ENCODE measurements at places on chromosomes 5 and 9.

DNA sequence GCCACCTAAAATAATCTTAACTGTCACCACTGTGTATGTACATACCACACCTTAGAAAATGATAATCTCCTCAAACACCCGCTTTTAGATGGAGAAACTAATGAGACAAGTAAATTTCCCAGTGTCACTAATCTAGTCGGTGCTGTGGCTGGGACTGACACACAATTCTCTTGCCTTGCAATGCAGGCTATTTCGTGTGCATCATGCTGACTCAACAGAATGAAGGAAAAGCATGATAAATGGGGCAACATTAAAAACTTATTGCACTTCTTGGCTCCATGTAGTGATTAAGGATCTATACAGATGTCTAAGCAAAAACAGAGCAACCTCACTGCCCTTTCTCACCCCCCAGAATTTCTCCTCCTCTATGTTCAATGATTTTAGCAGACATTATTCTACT is 677.9 kb downstream of the DTWD2 start:
- DNase-seq = no peak

DNA sequence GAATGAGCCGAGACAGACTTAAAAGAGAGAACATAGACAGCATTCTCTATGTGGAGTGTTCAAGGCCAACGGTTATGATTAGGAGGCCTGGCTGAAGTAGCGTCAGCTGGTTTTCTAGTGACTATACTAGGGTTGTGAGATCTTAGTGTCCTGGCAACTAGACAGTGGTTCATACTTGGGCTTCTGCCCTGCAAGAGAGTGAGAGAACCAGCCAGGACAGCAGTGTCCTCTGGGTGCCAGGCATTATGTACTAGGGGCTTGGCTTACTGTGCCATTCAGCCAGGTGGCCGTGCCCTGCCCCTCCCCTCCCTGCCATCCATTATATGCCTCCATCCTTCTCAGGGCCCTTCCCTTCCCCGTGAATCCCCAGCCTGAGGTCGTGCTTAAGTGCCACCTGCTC is 56.8 kb downstream of the TRIO start:
- no peak for DNase-seq

- DNase-seq = peak; percentile 16
Measured at GRCh38 chr5:150484964-150485692, 22.8 kb upstream of the NDST1 start.

- DNase-seq = no peak
Measured at GRCh38 chr9:34591917-34592866, 2.7 kb upstream of the CNTFR start.

DNA sequence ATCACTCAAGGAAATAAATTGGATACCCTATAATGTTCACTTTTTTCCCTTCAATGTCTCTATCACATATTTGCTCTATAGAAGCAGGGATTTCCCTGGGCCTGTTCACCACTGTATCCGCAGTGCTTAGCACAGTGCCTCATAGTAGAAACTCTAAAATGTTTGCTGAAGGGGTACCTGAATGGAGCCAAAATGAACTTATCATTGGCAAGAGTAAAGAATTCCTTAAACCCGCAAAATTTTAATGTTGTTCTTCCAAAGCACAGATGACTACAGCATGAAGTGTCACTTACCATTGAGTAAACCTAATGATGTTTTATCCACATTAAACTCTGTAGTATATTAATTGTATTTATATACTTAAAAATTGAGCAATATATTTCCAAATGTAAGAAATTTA is 96.1 kb downstream of the JAKMIP2 start:
- no peak for DNase-seq

- peak; percentile 3 for DNase-seq
Measured at GRCh38 chr9:110626101-110626829, 42.3 kb upstream of the MUSK start.

- DNase-seq = no peak
Measured at GRCh38 chr5:98604301-98604700, 169.2 kb upstream of the RGMB start.

DNA sequence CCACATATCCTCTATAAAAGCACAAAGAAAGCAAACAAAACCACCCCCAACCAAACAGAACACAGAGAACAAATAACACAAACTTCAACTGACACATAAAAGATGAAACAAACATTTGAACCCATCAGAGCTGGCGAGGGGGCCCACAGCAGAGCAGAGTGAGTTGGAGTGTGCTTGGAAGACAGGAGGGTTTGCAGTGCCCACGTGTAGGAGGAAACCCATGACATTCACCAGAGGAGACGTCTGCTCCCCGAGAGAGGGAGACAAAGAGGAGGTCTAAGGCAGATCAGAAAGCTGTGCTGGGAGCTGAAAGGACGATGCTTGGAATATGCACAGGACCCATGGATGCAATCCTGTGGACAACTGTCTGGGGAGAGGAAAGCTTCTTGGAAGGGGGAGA is 27.0 kb downstream of the MRPL36 start:
- peak; percentile 10 for DNase-seq

GRCh38 chr5:58545912-58546311 is 37.0 kb upstream of the RAB3C start:
- peak; percentile 74 for DNase-seq

DNA sequence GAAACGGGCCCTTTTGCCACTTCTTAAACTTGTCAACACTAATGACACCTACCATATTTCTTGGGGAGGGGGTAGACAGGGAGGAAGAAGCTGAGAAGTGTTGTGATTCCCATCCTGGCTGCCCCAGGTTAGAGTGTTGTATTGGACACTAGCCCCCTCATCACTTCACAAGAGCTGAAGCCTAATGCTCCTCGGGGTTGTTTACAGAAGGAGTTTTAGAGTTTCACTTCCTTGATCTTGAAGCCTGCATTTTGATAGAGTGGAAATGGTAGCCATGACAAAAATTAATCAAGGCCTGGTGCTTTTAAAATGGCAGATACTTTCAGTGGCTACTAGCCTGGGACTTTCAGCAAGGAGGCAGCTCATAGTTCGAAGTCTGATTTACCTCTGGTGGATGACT is 11.0 kb upstream of the FAM120AOS start:
- no peak for DNase-seq

GRCh38 chr5:111171-111570 is 19.2 kb downstream of the PLEKHG4B start:
- DNase-seq = no peak
